Thyroid gland (tissue), 4 donors: ENCODE measurements at places on chromosomes 5 and 9. TPM values are rescaled to one million over a fixed set of nuclear protein-coding genes. Genes with fewer than 3 reads are reported as not detected.

- no peak overlapping the region for H3K4me3 ChIP-seq
- no peak for DNase-seq
- H3K27ac ChIP-seq: no peak overlapping the region
- H3K27me3 ChIP-seq: no peaks in the 10 kb centered on the region
Measured at GRCh38 chr5:4387290-4387689, 752.8 kb upstream of the ADAMTS16 start.

DNA sequence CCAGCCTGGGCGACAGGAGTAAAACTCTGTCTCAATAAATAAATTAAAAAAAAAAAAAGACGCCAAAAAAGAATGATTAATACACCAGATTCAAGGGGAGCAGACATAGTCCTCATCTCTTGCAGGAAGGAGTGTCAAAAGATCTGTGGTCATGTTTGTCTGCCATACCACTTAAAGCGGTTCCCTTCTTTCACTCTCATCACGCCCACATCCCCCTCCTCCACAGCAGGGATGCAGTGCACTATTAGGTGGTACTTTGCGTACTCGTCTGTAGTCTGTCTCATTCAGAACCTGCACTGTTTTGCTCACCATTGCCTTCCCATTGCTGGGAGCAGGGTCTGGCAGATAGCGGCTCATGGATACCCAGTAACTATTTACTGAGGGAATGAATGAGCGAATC is 11.2 kb downstream of the CDHR2 start:
- no peaks in the 10 kb centered on the region for H3K27me3 ChIP-seq
- no peak overlapping the region for H3K4me3 ChIP-seq
- no peaks in the 10 kb centered on the region for H3K36me3 ChIP-seq
- no peak overlapping the region for H3K27ac ChIP-seq
- no peaks in the 10 kb centered on the region for H3K4me1 ChIP-seq
- no peak for DNase-seq

DNA sequence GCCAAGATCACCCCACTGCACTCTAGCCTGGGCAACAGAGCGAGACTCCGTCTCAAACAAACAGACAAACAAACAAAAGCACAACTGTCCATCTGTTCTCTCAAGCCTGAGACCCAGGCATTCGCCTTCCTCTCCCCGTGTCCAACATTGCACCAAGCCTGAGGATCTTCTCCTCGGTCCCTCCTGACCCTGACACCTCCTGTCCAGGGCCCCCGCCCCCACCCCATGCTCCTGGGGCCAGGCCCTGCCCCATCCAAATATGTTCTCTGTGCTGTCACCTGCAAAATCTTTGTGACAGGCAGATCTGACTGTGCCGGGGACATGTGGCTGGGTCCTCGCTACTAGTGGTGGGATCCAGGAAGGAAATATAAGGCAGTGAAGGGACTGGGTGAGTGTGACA is 33.4 kb upstream of the UNC5A start:
- H3K4me1 ChIP-seq: peaks cover 5% of the 10 kb centered on the region
- no peak overlapping the region for H3K27ac ChIP-seq
- DNase-seq: no peak
- H3K36me3 ChIP-seq: no peaks in the 10 kb centered on the region
- H3K4me3 ChIP-seq: no peak overlapping the region

The SNCB gene
- not detected for total RNA-seq

GRCh38 chr9:26975728-26976707 is 19.8 kb downstream of the IFT74 start:
- no peaks in the 10 kb centered on the region for H3K36me3 ChIP-seq
- no peak overlapping the region for H3K4me3 ChIP-seq
- H3K27me3 ChIP-seq: no peaks in the 10 kb centered on the region
- H3K27ac ChIP-seq: no peak overlapping the region
- DNase-seq: no peak
- no peaks in the 10 kb centered on the region for H3K4me1 ChIP-seq

The WNK2 gene
- total RNA-seq: 8.5 TPM

DNA sequence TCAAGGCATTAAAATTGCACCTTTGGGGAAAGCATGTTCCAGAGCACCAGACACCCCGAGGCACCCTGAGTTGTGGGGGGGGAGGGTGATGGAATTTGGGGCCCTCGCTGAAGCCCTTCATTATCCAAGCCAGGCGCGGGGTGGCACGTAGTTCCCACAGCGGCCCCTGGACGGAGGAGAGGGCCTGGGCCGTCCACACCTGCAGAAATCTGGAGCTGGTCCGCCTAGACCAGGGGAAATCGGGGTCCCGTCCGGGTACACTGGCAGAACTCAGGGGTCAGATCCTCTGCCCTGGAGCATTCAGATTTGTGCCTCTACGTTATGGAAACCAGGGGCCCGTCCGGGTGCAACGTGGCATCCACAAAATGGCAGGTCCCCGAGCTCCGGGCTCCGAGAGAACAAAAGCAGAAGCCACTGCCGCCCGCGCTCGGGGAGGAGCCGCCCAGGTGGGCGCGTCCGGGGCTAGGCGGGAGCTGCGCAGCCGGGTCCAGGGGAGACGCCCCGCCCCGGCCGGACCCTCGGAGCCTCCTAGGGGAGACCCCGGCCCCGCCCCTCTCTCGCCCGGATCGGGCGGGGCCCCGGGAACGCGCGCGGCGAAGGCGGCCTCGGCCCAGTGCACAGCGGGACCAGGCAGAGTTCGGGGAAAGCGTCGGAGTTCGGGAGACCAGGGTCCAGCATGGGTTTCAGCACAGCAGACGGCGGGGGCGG is at the start of gene PLEKHG4B:
Gene PLEKHG4B (plus strand): TSS at position 613 of the 708 bp plus-strand sequence. CDS start 64 bp downstream, at position 677.
- H3K27ac ChIP-seq: no peak within 1 kb of the TSS
- H3K4me3 ChIP-seq: peak within 1 kb of the TSS; percentile 3
- DNase-seq: peak; percentile 70
- no peaks in the 10 kb centered on the region for H3K36me3 ChIP-seq
- H3K27me3 ChIP-seq: no peaks in the 10 kb centered on the region

The MARVELD2 gene
- 78.4 TPM for total RNA-seq

DNA sequence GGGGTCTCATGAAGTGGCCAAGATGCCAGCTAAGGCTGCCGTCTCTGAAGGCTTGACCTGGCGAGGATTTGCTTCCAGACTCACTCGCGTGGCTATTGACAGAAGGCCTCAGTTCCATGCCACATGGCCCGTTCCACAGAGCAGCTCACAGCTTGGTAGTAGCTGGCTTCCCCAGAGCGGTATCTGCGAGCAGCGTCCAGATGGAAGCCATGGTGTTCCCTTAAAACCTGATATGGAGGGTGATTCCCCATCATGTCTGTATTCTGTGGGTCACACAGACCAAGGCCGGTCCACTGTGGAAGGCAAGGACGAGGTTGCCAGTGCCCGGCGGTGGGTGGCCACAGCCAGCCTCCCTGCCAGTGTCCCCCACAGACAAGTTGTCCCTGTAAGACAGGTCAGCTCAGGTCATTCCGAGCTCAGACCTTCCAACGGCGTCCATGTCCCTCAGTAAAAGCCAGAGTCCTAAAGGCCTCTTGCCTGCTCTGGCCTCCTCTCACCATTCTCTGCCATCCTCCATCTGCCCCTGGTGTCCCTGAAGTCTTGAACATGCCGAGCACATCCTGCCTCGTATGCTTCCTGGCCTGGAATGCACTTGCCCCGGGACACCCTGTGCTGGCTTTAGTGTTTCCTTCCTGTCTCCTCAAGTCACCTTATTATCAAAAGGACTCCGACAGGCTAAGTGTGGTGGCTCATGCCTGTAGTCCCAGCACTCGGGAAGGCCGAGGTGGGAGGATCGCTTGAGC is 61.3 kb upstream of the LRRTM2 start:
- no peaks in the 10 kb centered on the region for H3K4me1 ChIP-seq
- H3K36me3 ChIP-seq: peaks cover 33% of the 10 kb centered on the region
- H3K27ac ChIP-seq: no peak overlapping the region
- H3K27me3 ChIP-seq: no peaks in the 10 kb centered on the region
- no peak overlapping the region for H3K4me3 ChIP-seq

The CAMK2A gene
- not detected for total RNA-seq
